CD4-positive, CD25-positive, alpha-beta regulatory T cell (primary cell): ENCODE measurements at places on chromosomes 2 and 18. TPM values are rescaled to one million over a fixed set of nuclear protein-coding genes. Genes with fewer than 3 reads are reported as not detected.

Gene SNTG2
- 0.64 TPM for total RNA-seq

Gene TRIM43
- not detected for total RNA-seq

Gene DNMT3A
- 81.0 TPM for total RNA-seq

Gene VWC2L
- not detected for total RNA-seq

GRCh38 chr2:206054952-206055351 is 31.0 kb downstream of the INO80D start:
- DNase-seq = no peak
- H3K36me3 ChIP-seq = peaks cover 41% of the 10 kb centered on the region
- no peak overlapping the region for H3K4me3 ChIP-seq
- H3K4me1 ChIP-seq = no peaks in the 10 kb centered on the region

DNA sequence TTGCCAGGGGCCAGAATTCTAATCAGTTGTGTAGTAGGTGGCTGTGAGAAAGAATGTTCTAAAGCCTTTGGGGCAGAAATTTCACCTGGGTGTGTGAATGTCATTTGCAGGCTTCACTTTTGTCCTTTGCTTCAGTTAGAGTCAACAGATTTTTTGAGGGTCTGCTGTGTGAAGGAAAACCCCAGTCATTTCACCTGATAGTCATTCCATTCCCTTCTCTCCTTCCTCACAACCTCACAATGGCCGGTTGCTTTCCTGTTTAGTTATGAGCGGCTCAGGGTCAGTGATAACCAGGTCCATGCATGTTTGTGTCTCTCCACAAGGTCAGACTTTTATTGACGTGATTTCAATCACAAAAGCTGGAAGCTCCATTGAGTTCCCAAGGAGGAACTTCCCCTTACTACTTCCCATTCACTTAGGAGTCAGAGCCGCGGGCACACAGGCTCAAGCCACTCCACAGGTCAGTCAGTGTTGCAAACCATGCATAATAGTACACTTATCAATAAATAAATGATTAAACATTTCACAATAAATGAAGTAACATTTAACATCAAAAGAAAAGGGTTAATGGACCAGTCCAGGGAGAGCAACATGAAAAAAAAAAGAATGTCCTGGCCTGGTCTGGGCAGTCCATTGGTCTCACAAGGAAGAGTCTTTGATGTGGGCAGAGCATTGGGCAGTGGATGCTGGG is 74.3 kb downstream of the NPAS2 start:
- H3K4me1 ChIP-seq = no peaks in the 10 kb centered on the region
- no peaks in the 10 kb centered on the region for H3K27me3 ChIP-seq
- H3K27ac ChIP-seq = no peak overlapping the region

GRCh38 chr2:232387451-232388171 is 9.1 kb downstream of the ALPP start:
- no peaks in the 10 kb centered on the region for H3K4me1 ChIP-seq
- no peaks in the 10 kb centered on the region for H3K36me3 ChIP-seq
- H3K27ac ChIP-seq = no peak overlapping the region

GRCh38 chr2:223847410-223847809 is 10.0 kb upstream of the AP1S3 start:
- no peak for DNase-seq
- H3K4me1 ChIP-seq = no peaks in the 10 kb centered on the region
- H3K36me3 ChIP-seq = no peaks in the 10 kb centered on the region
- no peaks in the 10 kb centered on the region for H3K27me3 ChIP-seq

- no peaks in the 10 kb centered on the region for H3K36me3 ChIP-seq
- H3K4me3 ChIP-seq = no peak overlapping the region
- DNase-seq = no peak
- no peaks in the 10 kb centered on the region for H3K27me3 ChIP-seq
- no peak overlapping the region for H3K27ac ChIP-seq
Observed at GRCh38 chr2:66478731-66479316, 43.9 kb downstream of the MEIS1 start.

- H3K4me1 ChIP-seq = peaks cover 78% of the 10 kb centered on the region
- peak overlapping the region; percentile 92 for H3K4me3 ChIP-seq
- peak; percentile 96 for DNase-seq
- peak overlapping the region; percentile 75 for H3K27ac ChIP-seq
Observed at GRCh38 chr2:195535911-195536522, 121.0 kb upstream of the SLC39A10 start.

DNA sequence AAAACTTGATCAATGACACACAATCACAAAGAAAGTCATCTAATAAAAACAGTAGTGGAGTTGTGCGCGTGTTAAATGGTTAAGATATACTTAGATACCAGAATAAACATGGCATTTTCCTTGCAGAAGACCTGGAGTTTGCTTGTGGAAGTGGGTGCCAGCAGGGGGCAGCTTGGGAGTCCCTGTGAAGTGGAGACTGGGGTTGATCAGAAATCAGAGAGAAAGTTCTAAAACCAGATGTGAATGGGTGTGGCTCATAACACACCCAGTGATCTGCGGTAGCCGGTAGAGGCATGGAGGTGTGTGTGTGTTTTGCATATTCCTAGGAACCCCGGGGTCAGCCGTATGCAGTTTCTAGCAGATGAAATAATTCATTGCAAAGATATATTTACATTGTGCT is 300.1 kb upstream of the TRIB2 start:
- no peaks in the 10 kb centered on the region for H3K27me3 ChIP-seq
- peak overlapping the region; percentile 58 for H3K4me3 ChIP-seq
- H3K4me1 ChIP-seq = peaks cover 33% of the 10 kb centered on the region
- peak; percentile 23 for DNase-seq
- H3K27ac ChIP-seq = no peak overlapping the region
